ENCODE measurements at places on chromosomes 13 and 19. TPM values are rescaled to one million over a fixed set of nuclear protein-coding genes. Genes with fewer than 3 reads are reported as not detected.

GRCh38 chr13:25980255-25980654 is 71.6 kb downstream of the SHISA2 start:
- no peak for DNase-seq

The APOC4 gene
- not detected for total RNA-seq

GRCh38 chr19:751501-752341 is 809 bp downstream of the MISP start:
- peak; percentile 91 for DNase-seq

- DNase-seq: peak; percentile 5
Measured at GRCh38 chr13:113669231-113669754, 2.3 kb downstream of the GRK1 start.

GRCh38 chr13:112983428-112984196 is 14.6 kb downstream of the MCF2L start:
- DNase-seq: peak; percentile 62

- peak; percentile 89 for DNase-seq
Measured at GRCh38 chr19:10501971-10502523, 1.1 kb downstream of the KEAP1 start.

- DNase-seq: no peak
Measured at GRCh38 chr13:109989686-109990085, 203.3 kb upstream of the IRS2 start.

The PSG3 gene
- not detected for total RNA-seq

The ZNF223 gene
- not detected for total RNA-seq

The CCL25 gene
- not detected for total RNA-seq

Measured in transverse colon (tissue), 4 donors.